Stimulated activated CD4-positive, alpha-beta T cell treated with anti-CD3 and anti-CD28 coated beads, Interleukin-12 subunit alpha, Interleukin-12 subunit beta, amount 100 ng/mL, for 48 hours (primary cell): ENCODE measurements at places on chromosomes 3 and 15.

- no peak for DNase-seq
Measured at GRCh38 chr3:186693843-186694242, 23.3 kb upstream of the KNG1 start.

DNA sequence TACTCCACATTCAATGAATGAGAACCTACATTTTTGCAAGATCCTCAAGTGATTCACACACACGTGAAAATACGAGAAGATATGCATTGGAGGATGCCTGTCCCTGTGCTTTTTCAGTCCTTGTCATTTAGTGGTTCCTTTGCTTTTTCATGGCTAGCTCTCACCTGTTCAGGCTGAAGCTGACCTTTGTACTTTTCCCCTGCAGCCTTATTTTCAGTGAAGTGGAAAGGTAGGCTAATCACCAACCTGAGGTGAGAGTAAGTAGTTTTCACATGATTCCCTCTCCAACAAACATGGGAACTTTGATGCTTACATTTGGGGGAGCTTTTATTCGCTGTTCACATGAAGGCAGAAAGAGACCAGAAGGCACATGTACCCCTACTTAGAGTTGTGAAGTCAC, 8.3 kb downstream of the ITPR1 start:
- DNase-seq, result no peak

- DNase-seq, result no peak
Measured at GRCh38 chr15:63186065-63186464, 3.3 kb upstream of the RAB8B start.

DNA sequence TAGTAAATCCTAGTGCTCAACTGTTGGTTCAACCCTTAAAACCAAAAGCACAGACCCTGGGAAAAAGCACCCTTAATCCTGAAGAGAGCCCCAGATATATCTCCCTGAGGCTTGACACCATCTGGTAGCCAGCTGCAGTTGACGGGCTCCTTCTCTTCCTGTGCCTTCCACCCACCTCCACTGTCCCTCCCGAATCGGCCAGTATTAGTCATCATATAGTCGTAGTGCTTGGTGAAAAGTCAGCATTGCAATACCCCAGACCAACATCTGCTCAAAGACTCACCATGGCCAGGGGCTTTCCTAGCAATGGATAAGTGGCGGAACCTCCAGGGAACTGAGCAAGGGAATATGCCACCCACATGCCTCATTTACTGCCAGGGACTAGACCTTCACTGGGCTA, 125.6 kb upstream of the CRBN start:
- no peak for DNase-seq

GRCh38 chr3:36944012-36944640, 728 bp downstream of the TRANK1 start:
- peak; percentile 16 for DNase-seq

DNA sequence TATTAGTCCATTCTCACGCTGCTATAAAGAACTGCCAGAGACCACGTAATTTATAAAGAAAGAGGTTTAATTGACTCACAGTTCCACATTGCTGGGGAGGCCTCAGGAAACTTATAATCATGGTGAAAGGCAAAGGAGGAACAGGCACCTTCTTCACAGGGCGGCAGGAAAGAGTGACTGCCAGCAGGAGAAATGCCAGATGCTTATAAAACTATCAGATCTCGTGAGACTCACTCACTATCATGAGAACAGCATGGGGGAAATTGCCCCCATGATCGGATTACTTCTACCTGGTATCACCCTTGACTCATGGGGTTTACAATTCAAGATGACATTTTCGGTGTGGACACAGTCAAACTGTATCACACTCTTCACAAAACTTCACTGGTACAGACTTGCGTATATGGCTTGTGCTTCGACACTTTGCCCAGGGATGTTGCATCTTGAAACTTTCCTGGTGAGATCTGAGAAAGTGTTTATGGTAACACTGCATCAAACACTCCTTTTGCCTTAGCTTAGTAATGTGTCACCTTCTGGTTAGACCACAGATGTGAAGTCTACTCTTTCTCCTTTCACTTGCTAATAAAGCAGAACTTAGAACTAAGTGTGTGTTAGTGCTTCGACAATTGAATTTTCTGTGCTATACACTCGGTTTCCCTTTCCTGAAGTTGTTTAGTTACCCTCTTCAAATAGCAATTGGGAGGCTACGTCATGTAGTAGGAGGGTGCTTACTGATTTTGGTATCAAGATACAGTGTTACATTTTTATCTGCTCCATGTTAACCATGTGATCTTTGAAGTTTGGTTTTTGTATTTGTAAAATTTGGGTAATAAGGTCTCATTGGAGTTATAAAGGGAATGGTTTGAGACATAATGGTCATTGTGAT, 185.7 kb downstream of the LPP start:
- DNase-seq, result peak; percentile 42

- no peak for DNase-seq
Measured at GRCh38 chr3:171135549-171135948, 109.0 kb upstream of the SLC2A2 start.

GRCh38 chr3:186783731-186784515, 546 bp downstream of the EIF4A2 start:
- DNase-seq, result peak; percentile 66

DNA sequence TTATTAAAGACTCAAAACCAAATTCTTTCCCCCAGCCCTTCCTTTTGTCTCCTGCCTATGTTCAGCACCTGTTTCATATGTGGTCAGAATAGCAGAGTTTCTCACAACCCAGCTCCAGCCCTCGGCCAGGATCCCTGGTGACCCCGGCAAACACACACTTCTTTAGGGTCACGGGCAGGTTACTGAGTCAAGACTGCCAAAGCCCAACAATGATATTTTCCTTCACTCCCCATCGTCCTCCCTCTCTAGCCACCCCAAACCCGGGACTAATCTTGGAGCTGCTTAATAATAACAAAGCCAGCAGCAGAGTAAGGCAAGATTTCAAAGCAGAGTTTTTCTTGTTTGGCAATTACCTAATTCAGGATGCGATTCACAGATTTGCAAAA, 25.5 kb downstream of the RARB start:
- no peak for DNase-seq
